ENCODE measurements at places on chromosomes 2 and 18.

GRCh38 chr2:164560902-164561301, 60.4 kb downstream of the GRB14 start:
- no peak for DNase-seq

GRCh38 chr18:53148123-53148522, 808.1 kb downstream of the DCC start:
- no peak for DNase-seq

DNA sequence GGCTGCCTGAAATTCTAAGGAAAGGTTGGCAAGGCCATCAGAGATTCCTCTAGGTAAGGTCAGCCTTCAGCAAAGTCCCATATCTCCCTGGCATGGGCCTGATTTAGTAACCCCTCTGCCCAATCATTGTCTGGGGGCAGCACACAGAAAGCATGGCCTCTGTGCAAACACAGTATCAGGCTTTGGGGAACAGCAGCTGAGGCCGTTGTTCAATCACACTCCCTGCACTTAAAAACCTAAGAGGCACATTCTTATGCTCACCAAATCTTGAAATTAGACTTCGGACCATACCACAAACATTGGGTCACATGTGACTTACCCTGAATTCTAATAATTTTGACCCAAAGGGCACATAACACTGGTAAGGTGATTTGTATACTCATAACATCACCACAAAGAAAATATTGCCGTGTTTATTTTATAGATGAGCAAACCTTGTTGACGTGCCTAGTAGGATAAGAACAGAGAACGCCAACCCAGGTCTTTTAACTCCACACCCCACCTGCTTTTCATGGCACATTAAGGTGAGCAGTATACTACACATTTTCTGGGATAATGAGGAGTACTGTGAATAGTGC, 212.7 kb downstream of the HNMT start:
- no peak for DNase-seq

- no peak for DNase-seq
Observed at GRCh38 chr2:5064687-5065086, 627.5 kb upstream of the SOX11 start.

GRCh38 chr2:180122874-180123273, 115.8 kb upstream of the CWC22 start:
- DNase-seq, result no peak

- no peak for DNase-seq
Observed at GRCh38 chr2:183215917-183216316, 91.7 kb downstream of the NUP35 start.
